Left renal pelvis (tissue), 4 donors: ENCODE measurements at places on chromosomes 16 and 17. TPM values are rescaled to one million over a fixed set of nuclear protein-coding genes. Genes with fewer than 3 reads are reported as not detected.

DNA sequence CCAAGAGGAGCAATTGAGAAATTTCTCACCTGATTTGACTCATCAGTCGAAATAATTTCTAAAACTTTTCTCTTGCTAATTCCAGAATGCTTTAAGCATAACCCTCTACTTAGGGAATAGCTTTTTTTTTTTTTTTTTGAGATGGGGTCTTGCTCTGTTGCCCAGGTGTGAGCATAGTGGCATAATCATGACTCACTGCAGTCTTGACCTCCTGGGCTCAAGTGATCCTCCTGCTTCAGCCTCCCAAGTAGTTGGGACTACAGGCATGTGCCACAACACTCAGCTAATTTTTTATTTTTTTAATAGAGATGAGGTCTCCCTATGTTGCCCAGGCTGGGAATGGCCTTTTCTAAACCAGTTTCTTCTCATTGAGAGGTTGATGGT is 13.7 kb upstream of the NFATC3 start:
- DNase-seq = no peak

DNA sequence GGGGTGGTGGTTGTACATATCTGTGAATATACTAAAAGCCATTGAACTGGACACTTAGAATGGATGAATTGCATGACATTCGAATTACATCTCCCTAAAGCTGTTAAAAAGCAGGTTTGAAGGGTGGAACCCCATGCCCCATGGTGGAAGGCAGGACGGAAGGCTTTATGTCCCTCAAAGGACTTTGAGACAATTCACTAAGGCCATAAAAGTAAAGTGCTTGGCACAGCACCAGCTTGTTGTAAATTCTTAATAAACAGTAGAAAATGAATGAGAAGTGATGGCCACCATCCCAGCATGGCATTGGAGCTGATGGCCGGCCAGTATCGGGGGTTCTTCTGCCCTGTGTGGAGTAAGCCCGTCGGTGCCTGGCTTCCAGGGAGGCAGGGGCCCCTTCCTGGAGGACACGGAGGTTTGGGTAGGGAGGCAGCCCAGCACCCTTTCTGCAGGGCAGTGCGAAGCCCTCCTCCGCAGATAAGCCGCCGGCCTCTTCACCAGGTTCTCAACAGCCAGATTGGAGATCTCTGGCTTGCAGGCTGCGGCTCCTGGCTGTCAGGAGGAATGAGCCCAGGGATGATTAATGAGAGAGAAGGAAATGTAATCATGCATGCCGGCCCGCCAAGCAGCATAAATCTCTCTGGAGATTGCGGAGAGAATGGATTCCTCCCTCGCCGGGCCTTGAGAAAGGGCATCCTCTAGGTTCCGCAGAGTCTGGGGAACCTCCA is 346.9 kb downstream of the FOXL1 start:
- peak; percentile 73 for DNase-seq

GRCh38 chr16:73480381-73480780 is 432.5 kb upstream of the ZFHX3 start:
- DNase-seq = no peak

GRCh38 chr16:58843675-58844074 is 109.6 kb upstream of the GOT2 start:
- DNase-seq = no peak

- no peak for DNase-seq
Measured at GRCh38 chr16:73152386-73153125, 104.6 kb upstream of the ZFHX3 start.

DNA sequence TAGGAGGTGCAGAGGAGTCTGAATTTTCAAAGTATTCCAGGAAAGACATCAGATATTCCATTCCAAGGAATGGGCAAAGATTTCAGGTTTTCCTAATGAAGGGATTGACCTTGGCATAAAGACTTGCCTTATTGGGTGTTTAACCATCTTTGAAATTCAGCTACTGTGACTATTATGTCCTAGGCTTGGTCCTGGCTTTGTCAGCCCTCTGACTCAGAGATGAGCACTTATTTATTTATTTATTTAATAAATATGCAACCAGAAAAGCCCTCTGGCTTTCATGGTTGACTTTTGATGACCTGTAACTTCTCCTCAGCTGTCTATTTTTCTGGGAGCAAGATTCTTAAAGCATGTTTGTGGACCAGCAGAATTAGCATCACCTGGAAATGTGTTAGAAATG is 455.1 kb downstream of the KIF2B start:
- DNase-seq = no peak

DNA sequence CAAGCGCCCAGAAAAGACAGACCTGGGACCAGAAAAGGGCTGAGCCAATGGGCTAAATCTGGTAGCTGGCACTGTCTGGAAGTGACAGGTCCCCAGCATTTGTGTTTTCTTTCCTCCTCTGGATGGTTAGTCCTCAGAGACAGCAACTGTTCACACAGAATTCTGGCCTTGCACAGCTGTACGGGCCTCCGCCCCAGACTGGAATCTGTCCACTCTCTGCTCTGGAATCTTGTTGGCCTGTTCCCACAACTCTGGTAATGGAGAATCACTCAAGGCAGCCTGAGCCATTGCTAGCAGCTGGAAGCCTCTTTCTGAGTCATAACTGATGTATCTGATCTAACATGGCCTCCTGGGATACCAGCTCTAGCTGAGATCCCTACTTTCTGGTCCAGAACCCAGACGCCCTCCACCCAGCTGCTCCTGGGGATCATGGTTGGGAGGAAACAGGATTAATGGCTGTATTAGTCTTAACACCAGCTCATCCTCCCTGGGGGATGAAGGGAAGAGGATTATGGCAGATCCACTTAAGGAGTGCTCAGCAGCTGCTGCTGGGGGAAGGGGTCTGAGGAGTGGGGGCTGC is 9.1 kb downstream of the ZNF668 start:
- DNase-seq = no peak

- no peak for DNase-seq
Measured at GRCh38 chr17:78040440-78041385, 82.2 kb downstream of the TNRC6C start.

- DNase-seq = peak; percentile 14
Measured at GRCh38 chr17:27756467-27757371, 43.6 kb downstream of the NOS2 start.

GRCh38 chr17:58334661-58335060 is 6.1 kb upstream of the TSPOAP1 start:
- DNase-seq = no peak

DNA sequence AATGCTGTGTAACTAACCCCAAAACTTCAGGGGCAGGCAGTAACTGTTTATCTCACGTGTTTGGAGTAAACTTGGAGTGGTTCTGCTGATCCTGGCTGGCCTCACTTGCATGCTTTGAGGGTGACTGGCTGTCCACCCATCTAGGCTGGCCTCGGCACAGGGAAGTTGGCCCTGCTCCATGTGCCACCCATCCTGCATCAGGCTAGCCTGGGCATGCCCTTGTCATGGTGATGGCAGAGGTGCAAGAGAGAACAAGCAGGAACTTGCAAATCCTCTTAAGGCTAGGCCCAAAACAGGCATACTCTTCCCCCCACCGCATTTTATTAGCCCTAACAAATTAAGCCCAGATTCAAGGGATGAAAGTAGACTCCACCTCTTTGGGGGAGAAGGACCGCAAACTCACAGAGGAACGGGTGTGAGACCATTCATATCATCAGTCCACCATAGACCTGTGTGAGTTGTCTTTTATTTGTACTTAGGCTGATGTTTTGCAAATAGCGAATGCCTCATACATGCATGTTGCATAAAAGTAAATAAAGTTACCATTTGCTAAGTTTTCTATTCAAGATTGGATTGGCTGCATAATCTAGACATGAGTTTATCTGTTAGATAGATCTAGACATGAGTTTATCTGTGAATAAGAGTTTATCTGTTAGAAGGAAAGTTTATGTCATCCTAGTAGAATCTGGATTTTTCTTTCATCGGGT is 221.0 kb downstream of the CCDC182 start:
- DNase-seq = no peak

DNA sequence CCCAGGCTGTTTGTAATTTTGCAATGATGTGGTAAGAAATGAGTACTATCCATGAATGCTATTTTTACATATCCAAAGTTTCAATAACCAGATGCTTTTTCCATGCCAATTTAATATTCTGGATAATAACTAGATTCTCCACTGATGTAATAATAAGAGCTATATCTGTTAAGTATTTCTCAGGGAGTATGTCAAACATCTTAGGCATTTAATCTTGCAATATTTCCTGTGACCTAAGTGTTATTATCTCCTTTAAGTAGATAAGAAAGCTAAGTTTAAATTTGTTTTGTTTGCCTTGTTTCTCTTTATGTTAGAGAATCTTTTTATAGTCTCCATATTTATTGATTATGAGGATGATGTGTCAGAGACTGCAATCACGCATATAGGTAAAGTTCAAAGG is 32.3 kb upstream of the HS3ST3A1 start:
- no peak for DNase-seq

DNA sequence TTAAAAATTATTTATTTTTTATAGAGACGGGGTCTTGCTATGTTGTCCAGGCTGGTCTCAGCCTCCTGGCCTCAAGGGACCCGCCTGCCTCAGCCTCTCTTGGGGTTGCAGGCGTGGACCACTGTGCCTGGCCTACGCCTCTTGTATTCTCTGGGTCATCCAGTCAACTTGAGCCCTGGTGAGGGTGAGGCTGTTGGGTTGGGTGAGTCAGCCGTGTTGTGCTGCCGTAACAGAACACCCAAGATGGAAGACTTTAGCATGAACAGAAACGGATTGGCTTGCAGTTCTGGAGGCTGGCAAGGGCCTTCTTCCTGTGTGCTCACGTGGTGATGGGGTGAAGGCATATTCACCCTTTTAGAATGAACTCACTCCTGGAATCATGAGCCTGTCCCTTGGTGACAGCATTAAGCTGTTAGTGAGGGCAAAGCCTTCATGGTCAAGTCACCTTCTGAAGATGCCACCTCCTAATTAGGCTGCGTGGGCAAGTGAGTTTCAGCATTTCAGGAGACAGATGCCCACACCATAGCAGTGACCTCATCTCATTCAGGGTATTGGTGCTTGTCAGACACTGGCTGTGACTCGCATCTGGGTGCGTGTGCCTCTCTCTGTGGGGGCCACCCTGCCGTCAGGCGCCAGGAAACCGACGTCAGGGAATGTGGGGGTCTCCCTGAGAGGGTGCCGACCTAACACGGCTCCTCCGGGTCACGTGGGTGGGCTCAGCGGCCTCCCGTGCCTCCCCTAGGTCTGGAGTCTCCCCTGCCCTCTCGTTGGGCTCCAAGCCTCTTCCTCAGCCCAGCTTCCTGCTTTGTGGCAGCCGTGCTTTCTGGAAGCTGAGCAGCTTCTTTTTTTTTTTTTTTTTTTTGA is 49.8 kb downstream of the WDR45B start:
- DNase-seq = no peak

- DNase-seq = no peak
Measured at GRCh38 chr17:75512926-75513640, 2.3 kb downstream of the CASKIN2 start.

GRCh38 chr16:24978370-24978914 is 36.7 kb downstream of the ARHGAP17 start:
- no peak for DNase-seq

GRCh38 chr16:87134628-87134995 is 182.6 kb downstream of the C16orf95 start:
- no peak for DNase-seq

DNA sequence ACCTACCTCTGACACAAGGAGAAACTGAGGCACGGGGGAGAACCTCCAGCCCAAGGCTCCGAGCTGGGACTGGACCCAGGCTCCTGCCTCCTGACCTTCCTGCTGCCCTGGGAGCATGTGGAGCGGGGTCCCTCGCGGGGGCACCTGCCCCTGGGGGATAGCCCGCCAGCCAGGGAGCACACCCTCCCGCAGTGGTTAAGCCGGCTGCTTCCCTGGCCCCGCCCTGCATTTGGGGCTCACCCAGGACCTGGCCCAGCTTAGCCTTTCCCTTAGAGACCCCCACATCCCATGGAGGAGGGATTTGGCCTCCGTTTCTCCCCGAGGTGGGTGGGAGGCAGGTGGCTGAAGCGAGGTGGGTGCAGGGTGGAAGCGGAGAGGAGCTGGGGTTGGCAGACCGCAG is 1.8 kb upstream of the CDH15 start:
- no peak for DNase-seq

GRCh38 chr16:75494661-75495075 is 573 bp downstream of the CHST6 start:
- DNase-seq = no peak

DNA sequence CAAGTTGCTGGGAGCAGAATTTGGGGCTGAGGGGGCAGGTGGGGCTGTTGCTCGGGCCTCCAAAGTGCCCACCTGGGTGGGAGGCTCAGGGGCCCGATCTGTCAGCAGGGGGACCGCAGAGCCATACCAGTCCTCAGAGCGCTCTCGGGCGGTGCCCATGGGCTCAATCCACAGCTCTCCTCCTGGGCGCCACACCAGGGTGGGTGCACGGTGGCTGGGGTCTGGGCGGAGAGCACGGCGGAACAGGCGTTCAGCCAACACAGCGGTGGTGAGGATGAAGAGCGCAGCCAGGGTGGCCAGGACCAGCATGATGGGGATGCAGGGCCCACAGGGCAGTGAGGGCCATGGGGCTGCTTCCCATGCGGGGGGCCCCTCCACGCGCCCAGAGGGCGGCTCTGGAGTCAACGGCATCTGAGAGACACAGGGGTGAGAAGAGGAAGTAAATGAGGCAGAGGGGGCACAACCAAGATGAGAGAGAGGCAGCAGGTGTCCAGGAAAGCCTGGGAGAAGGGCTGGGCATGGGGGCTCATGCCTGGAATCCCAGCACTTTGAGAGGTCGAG is 1.2 kb downstream of the C16orf54 start:
- DNase-seq = no peak

DNA sequence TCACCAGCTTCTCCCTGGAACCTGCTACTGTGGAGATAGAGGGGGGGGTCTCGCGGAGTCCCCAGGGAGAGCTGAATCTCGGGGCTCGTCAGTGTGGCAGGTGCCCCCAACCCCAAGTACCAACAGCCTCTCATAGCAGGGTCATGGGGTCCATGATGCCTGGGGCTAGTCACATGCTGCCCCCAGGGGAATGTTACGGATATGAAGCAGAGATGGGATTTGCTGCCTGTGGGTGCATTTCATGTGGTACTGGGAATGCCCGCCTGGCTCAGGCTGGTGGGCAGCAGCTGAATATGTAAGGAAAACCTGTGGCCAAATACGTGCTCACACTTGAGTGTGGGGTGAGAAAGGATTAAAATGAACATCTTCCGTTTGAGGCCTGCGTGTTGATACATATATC is 49.4 kb downstream of the MEAK7 start:
- no peak for DNase-seq

DNA sequence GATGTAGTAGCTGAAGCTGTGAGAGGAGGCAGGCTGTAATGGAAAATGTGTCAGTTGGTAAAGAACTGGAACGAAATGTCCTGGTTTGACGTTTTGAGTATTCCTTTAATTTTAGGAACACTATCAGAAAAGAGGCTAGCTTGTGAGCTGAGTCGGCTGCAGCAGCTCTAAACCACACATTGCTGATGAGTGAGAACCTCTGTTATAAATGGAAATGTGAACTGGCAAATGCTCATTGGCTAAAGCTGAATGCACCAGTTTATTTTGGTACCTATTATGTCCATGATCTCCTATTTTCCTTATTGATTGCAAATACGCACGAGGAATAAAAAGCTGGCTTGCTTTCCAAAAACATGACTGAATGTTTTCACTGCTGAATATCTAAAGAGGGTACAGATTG is 11.0 kb upstream of the WIPI1 start:
- DNase-seq = no peak

Gene ITGA2B
- 4.3 TPM for polyA plus RNA-seq

Gene CBLN1
- 0.31 TPM for polyA plus RNA-seq

Gene PRCD
- 3.5 TPM for polyA plus RNA-seq

Gene CLEC19A
- polyA plus RNA-seq = 0.07 TPM

Gene C16orf96
- 0.24 TPM for polyA plus RNA-seq

Gene TM4SF5
- polyA plus RNA-seq = 0.31 TPM

Gene KRT40
- polyA plus RNA-seq = not detected

Gene DOC2A
- 3.2 TPM for polyA plus RNA-seq
